ENCODE measurements at places on chromosomes 2 and 18. TPM values are rescaled to one million over a fixed set of nuclear protein-coding genes. Genes with fewer than 3 reads are reported as not detected.

VIT gene
- not detected for polyA plus RNA-seq

ATP6V1C2 gene
- polyA plus RNA-seq: 0.18 TPM

ACVR1 gene
- 16.2 TPM for polyA plus RNA-seq

RIT2 gene
- polyA plus RNA-seq: not detected

ME2 gene
- 24.1 TPM for polyA plus RNA-seq

IL36A gene
- not detected for polyA plus RNA-seq

ABCG8 gene
- polyA plus RNA-seq: 0.04 TPM

PLGLB2 gene
- 0.51 TPM for polyA plus RNA-seq

MEIS1 gene
- 44.4 TPM for polyA plus RNA-seq

CNGA3 gene
- 0.30 TPM for polyA plus RNA-seq

UGT1A8 gene
- not detected for polyA plus RNA-seq

SERPINB12 gene
- polyA plus RNA-seq: not detected

SLC5A7 gene
- not detected for polyA plus RNA-seq

CDH19 gene
- polyA plus RNA-seq: not detected

Data from GM23248 (cell line).